NCI-H748 treated with DMSO at 0.1 percent for 48 hours (cell line): ENCODE measurements at places on chromosomes 1 and 21.

DNA sequence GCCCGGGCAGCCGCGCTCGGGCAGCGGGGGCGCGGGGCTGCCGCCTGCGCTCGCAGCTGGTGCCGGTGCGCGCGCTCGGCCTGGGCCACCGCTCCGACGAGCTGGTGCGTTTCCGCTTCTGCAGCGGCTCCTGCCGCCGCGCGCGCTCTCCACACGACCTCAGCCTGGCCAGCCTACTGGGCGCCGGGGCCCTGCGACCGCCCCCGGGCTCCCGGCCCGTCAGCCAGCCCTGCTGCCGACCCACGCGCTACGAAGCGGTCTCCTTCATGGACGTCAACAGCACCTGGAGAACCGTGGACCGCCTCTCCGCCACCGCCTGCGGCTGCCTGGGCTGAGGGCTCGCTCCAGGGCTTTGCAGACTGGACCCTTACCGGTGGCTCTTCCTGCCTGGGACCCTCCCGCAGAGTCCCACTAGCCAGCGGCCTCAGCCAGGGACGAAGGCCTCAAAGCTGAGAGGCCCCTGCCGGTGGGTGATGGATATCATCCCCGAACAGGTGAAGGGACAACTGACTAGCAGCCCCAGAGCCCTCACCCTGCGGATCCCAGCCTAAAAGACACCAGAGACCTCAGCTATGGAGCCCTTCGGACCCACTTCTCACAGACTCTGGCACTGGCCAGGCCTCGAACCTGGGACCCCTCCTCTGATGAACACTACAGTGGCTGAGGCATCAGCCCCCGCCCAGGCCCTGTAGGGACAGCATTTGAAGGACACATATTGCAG is 3.0 kb downstream of the ARTN start:
- peak; percentile 53 for DNase-seq

DNA sequence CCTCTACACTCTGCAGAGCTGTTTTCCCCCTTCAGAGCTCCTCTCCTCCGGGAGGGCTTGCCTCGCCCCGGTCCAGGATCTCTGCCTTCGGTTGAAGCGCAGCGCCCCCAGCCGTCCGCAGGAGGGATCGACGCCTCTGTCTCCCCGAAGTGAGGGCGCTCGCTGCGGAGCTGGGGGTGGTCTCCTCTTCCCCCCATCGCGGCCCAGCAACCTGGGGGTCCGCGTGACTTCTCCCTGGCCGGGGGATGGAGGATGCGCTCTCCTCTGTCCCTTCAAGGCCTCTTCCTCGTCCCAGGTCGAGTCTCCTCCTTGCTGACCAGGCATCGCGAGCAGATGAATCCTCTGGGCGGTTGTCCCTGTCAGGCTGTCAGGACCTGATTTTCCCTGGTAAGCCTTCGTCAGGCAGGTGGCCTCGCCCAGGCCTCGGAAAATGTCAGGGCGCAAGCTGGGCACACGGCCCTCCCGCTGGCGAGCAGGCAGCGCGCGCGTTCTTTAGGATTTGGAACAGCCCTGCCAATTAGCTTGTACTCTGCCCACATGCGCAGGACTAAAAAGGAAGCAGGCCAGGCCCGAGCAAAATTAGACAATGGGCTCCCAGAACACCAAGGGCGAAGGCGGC is 90.5 kb downstream of the EDEM3 start:
- DNase-seq = no peak

GRCh38 chr1:69055194-69055593 is 512.5 kb upstream of the LRRC7 start:
- DNase-seq = peak; percentile 32

DNA sequence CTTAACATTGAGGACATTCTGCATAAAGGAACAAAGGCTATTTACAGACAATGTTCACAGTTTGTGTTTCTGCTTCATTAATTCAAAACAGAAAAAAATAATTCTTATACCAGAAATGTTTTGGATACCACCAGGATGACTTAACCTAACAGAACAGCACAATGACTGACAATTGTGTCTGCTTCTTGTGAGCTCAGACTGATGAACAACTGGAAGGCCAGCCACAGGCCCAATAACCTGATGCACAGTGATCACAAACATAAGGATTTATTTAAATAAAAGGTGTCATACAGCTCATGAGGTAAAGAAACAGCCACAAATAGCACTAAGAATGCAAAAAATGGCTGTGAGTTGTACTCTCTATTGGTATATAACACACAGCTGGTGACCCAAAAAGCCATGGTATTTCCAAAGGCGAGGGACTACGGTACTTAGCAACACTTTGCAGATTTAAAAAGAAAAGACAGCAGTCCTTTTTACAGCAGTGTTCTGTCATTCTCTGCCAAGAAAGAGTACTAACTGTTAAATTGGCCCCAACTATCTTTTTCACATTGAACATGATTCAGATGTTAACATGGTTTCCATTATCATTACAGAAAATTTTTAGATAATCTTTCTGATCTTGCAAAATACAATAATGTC is 32.1 kb upstream of the DDAH1 start:
- DNase-seq = no peak

GRCh38 chr1:59678493-59679228 is 136.1 kb upstream of the HOOK1 start:
- DNase-seq = no peak

DNA sequence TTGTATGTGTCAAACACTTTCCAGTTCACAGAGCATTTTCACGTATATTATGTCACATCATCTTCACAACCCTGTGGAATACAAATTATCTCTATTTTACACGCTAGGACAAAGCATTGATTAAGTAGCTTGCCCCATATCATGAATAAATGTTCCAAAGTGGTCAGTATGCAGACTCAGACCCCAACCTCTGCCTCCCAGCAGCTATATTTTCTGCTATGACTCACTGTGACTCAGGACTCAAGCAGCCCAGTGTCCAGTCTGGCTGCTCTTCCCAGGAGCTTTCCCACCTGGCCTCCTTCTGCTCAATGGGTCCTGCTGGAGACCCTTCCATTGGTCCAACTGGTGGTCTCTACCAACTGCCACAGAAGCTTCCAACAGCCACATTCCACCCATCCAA is 56.0 kb upstream of the RAP1A start:
- DNase-seq = no peak

- DNase-seq = no peak
Observed at GRCh38 chr1:27545271-27545670, 55.3 kb upstream of the WASF2 start.

GRCh38 chr1:28102189-28102588 is 13.8 kb upstream of the EYA3 start:
- DNase-seq = no peak

DNA sequence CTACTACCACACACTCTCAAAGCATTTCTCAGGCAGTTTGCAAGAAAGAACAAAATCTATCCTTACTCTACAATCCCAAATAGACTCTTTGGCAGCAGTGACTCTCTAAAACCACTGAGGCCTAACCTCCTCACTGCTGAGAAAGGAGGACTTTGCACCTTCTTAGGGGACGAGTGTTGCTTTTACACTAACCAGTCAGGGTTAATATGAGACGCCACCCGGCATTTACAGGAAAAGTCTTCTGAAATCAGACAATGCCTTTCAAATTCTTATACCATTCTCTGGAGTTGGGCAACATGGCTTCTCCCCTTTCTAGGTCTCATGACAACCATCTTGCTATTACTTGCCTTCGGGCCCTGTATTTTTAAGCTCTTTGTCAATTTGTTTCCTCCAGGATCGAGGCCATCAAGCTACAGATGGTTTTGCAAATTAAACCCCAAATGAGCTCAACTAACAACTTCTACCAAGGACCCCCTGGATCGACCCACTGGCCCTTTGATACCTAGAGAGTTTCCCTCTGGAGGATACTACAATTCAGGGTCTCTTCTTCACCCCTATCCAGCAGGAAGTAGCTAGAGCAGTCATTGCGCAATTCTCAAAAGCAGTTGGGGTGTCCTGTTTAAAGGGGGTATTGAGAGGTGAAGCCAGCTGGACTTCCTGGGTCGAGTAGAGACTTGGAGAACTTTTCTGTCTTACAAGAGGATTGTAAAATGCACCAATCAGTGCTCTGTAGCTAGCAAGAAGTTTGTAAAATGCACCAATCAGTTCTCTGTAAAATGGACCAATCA is 2.0 kb upstream of the FMO4 start:
- DNase-seq = no peak

DNA sequence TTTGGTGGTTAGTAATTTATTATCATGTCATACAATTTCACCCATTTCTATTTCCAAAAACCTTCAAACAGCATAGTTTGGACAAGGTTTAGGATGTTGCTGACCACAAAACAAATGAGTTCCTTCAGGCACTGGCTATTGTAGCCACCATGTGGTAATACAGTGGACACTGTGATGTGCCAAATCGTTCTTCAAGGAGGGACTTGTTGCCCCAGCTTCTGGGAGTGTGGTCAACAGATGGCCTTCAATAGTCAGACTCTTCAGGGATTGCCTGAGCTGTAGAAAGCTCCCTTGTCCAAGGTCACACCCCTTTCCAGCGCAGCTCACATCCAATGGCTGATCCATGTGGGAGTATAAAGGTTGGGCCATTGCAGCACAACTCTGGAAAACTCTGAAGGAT is 2.6 kb downstream of the PDE4B start:
- DNase-seq = no peak

- DNase-seq = peak; percentile 24
Observed at GRCh38 chr1:184502161-184502560, 115.3 kb downstream of the C1orf21 start.

GRCh38 chr1:211574705-211575104 is 4.3 kb downstream of the SLC30A1 start:
- DNase-seq = no peak

GRCh38 chr1:228341450-228341813 is 65.2 kb downstream of the TRIM11 start:
- DNase-seq = no peak

DNA sequence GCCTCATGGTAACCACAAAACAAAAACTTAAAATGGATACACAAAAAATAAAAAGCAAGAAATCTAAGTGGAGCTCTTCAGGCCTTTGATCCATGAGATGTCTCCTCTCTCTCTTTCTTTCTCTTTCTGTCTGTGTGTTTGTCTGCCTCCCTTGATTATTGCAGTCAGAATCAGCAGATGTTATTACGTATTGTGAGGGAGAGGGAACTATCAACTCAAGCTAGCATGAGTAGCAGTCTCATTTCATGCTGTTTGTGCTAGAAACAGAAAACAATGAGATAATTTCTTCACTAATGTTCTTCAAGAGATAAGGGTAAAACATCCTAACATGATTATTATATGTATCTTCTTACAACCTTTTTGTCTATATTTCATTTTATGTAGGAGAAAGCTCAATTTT is 103.7 kb upstream of the PDC start:
- no peak for DNase-seq

DNA sequence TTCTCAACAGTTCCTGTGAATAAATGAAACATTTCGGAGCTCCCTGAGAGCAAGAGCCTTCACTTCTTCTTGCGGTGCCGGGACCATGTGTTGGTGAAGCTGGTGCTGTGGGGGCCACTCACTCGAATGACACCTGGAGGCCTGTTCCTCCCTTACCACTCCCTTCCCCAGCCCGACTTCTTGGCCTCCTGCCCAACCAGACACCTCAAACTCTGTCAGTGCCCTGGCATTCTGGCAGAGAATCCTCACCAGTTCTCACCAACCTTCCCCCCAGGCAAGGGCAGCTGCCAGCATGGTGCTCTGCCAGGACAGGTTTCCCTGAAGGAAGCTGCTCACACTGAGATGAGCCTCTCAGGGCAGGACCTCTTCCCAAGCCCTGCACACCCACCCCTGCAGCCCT is 68.3 kb downstream of the MPZL1 start:
- no peak for DNase-seq

DNA sequence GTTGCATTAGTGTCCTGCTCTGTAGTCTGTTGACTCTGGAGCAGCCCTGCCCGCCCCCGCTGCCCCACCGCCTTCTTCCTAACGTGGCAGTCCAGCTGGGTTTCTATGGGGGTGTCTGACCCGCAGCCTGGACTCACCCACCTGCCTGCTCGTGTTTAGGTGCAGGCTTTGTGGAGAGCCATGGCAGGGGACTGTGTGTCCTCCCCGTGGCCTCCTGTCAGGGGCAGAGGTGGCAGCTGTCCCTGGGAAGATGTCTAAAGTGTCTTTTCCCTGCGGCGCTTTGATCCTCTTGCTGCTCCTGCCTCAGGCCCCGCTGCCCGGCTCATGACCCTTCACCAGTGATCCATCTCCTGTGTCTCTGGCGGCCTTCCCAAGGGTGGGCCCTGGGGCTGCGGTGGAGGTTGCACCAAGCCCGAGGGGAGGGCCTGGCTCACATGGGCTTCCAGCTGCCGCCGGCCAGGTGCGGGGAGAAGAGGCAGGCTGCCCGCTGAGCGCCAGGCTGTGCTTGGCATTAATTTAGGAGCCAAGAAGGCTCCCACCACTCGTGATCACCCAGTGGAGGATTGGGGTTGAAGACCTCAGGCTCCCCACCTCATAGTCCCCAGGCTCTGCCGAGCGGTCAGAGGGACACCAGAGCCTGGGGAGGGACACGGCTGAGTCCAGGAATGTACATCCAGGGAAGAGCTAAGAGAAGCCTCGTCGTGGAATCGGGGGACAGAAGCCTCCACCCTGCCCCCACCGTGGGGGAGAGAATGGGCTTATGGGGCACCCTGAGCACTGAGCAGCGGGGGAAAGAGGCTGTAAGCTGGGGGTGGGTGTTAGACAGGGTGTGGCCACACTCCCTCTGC is 44.1 kb downstream of the COL18A1 start:
- no peak for DNase-seq

DNA sequence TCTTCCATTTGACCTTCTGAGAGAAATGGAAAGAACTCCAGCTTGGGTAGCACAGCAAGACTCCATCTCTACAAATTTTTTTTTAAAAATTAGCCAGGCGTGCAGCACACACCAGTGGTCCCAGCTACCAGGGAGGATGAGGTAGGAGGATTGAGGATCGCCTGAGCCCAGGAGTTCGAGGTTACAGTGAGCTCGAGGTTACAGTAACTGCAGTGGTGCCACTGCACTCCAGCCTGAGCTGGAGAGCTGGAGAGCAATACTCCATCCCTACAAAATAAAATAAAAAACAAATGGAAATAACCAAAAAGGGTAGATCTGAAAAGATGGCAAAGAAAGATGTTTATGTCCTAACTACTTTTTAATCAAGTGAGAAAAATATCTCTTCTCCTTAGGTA is 14.5 kb downstream of the POGZ start:
- no peak for DNase-seq

DNA sequence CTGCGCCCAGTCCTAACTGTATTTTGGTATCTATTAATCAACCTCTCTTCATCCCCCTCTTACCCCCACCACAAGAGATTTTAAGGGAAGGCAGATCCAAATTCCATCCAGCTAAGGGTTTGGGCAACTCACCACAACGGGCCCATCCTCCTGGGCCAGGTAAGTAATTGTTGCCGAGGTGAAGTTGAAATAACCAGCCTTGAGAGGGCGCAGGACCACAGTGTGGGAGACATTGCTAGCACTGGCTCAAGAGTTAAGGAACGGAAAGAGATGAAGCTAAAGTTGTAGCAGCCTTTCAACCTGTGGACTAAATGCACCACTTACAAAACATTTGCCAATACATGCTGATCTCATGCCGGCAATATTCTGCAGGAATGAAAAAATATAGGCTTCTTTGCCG is 5.9 kb downstream of the SSR2 start:
- no peak for DNase-seq

DNA sequence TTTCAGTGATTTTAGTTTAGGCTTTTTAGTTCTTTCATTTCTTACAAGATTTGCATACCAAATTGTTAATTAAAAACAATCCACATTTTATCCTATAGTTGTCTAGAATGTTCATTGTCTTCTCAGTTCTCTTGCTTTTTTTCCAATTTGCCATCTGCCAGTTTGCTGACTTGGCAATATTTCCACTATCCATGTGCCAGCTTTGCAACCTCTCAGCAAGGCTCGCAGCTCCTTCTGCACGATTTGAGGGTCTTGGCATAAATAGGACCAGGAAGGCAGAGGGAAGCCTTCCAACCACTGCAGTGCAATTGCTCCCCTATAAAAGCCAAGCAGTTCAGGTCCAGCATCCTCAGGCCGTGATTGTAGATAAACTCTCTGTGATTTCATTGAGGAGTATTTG is 306.8 kb upstream of the FMN2 start:
- DNase-seq = no peak
